ENCODE measurements at places on chromosomes 2 and 18. TPM values are rescaled to one million over a fixed set of nuclear protein-coding genes. Genes with fewer than 3 reads are reported as not detected.

- DNase-seq = no peak
Observed at GRCh38 chr2:134917888-134918525, 615 bp upstream of the CCNT2 start.

GRCh38 chr2:3102081-3102921 lies 275.3 kb downstream of the EIPR1 start:
- peak; percentile 75 for DNase-seq

GRCh38 chr2:128640166-128640844 lies 321.6 kb upstream of the HS6ST1 start:
- peak; percentile 86 for DNase-seq

USP37 gene
- total RNA-seq = 8.4 TPM

LYG2 gene
- not detected for total RNA-seq

DNA sequence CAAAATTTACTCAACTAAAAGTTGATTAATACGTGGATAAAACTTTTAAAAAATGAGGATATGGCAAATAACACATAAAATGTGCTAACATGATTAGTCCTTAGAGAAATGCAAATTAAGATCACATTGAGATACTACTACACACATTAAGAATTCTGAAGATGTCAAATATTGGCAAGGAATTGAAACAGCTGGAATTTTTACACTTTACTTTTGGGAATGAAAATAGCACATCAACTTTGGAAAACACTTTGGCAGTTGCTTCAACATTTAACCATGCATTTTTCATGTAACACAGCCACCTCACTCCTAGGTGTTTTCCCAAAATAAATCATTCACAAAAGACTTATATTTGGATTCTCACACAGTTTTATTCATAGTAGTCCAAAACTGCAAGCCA lies 687.9 kb upstream of the SETBP1 start:
- no peak for DNase-seq

DNA sequence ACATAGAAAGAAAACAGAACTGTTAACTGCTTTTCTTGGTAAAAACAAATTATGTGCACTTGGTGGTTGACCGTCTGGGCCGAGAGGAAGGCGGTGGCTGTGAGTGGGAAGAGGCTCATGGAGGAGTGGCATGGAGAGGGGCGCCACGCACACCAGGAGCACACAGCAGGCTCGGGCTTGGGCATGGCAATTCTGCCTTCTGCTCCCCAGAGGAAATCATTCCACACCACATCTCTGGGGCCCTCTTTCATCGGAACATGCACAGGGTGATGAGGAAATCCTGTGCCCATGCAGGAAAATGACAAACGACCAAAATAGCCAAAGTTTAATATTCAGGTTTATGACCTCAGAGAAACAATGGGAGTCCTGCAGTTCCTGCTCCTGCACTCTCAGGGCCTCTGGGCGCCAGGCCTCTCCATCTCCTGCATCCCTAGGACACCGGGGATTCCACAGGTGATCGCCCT lies 26.4 kb downstream of the WDFY1 start:
- no peak for DNase-seq

Data from esophagus muscularis mucosa (tissue), 4 donors.